HepG2 (cell line): ENCODE measurements at places on chromosomes 6 and 20.

DNA sequence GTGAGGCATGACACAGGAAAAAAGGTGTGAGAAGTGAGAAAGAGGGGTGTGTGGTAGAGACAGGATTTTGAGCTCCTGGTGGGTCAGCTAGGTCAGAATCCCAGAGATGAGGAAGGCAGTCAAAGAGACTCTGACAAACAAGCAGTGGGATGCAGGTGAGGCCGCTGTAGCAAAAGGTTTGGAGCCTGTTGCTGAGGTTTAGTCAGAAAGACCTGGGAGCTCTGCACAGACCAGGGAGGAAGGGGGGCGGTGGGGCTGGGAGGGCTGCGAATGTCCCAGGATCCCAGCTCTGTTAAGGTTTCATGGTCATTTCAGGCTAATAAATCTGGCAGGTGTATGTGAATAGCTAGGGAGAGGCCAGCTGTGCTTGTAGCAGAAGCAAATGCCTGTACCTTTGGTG, 373.9 kb upstream of the SYNCRIP start:
- H3K27me3 ChIP-seq = no peaks in the 10 kb centered on the region
- no peak for DNase-seq
- no peak overlapping the region for H3K4me3 ChIP-seq
- H3K4me1 ChIP-seq = no peaks in the 10 kb centered on the region

GRCh38 chr6:153804755-153805330, 234.2 kb upstream of the OPRM1 start:
- no peaks in the 10 kb centered on the region for H3K4me1 ChIP-seq
- DNase-seq = no peak
- no peak overlapping the region for H3K27ac ChIP-seq
- no peak overlapping the region for H3K4me3 ChIP-seq
- H3K36me3 ChIP-seq = no peaks in the 10 kb centered on the region
- H3K27me3 ChIP-seq = no peaks in the 10 kb centered on the region

GRCh38 chr6:82000551-82000950, 247.0 kb downstream of the IBTK start:
- H3K36me3 ChIP-seq = no peaks in the 10 kb centered on the region
- H3K4me1 ChIP-seq = peaks cover 23% of the 10 kb centered on the region
- no peak overlapping the region for H3K4me3 ChIP-seq
- DNase-seq = no peak
- H3K27ac ChIP-seq = no peak overlapping the region

- H3K4me1 ChIP-seq = no peaks in the 10 kb centered on the region
- no peak overlapping the region for H3K4me3 ChIP-seq
- H3K36me3 ChIP-seq = no peaks in the 10 kb centered on the region
- H3K27ac ChIP-seq = no peak overlapping the region
Observed at GRCh38 chr6:39170860-39171259, 55.9 kb upstream of the SAYSD1 start.

- DNase-seq = no peak
- no peaks in the 10 kb centered on the region for H3K36me3 ChIP-seq
- no peaks in the 10 kb centered on the region for H3K4me1 ChIP-seq
- H3K27ac ChIP-seq = no peak overlapping the region
Observed at GRCh38 chr6:150129616-150130505, 13.0 kb upstream of the PPP1R14C start.

DNA sequence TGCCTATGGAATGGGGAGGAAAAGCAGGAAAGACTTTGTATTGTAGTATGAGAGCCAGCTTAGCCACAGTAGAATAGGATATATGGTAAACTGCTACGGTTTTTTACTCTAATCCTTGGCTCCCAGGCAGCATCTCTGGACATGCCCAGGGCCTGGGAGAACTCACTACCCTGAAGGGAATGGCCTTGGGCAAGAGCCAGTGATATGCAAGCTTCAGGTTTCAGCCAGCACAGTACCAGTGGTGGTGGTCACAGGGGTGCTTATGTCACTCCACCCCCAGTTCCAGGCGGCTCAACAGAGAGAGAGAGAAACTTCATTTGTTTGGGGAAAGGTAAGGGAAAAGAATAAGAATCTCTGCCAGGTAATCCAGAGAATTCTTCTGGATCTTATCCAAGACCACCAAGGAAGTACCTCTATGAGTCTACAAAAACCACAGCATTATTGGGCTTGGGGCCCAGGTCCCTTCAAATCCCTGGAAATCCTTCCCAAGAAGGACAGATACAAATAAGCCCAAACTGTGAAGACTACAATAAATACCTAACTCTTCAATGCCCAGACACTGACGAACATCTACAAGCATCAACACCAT, 121.2 kb downstream of the THBS2 start:
- no peaks in the 10 kb centered on the region for H3K4me1 ChIP-seq
- H3K36me3 ChIP-seq = no peaks in the 10 kb centered on the region
- DNase-seq = no peak
- H3K27me3 ChIP-seq = no peaks in the 10 kb centered on the region; the same call in 1 of the 2 replicates
- H3K4me3 ChIP-seq = no peak overlapping the region
- H3K27ac ChIP-seq = no peak overlapping the region

DNA sequence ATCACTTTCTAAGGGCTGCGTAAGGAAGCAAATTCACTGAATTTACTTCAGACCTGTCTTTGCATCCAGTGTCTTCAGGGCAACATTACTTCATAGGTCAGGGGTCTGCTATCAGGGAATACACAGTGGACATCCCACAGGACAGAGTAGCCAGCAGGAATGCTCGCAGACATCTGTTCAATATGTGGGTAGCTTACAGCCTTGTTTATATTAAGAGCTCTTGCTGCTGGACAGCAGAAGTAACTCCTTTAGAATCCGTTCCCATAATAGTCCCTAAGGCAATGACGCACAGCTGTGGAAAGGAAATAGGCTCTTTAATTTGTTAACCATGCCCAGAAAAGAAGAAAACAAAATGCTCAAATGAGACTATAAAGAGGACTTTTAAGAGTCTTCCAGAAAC, 198.7 kb downstream of the MOXD1 start:
- no peaks in the 10 kb centered on the region for H3K27me3 ChIP-seq
- H3K4me3 ChIP-seq = no peak overlapping the region
- no peak overlapping the region for H3K27ac ChIP-seq
- no peaks in the 10 kb centered on the region for H3K4me1 ChIP-seq

- no peaks in the 10 kb centered on the region for H3K36me3 ChIP-seq
- DNase-seq = peak; percentile 96
- peak overlapping the region; percentile 81 for H3K27ac ChIP-seq
- H3K4me1 ChIP-seq = peaks cover 47% of the 10 kb centered on the region
Observed at GRCh38 chr6:53793318-53794136, 1.3 kb upstream of the LRRC1 start.

DNA sequence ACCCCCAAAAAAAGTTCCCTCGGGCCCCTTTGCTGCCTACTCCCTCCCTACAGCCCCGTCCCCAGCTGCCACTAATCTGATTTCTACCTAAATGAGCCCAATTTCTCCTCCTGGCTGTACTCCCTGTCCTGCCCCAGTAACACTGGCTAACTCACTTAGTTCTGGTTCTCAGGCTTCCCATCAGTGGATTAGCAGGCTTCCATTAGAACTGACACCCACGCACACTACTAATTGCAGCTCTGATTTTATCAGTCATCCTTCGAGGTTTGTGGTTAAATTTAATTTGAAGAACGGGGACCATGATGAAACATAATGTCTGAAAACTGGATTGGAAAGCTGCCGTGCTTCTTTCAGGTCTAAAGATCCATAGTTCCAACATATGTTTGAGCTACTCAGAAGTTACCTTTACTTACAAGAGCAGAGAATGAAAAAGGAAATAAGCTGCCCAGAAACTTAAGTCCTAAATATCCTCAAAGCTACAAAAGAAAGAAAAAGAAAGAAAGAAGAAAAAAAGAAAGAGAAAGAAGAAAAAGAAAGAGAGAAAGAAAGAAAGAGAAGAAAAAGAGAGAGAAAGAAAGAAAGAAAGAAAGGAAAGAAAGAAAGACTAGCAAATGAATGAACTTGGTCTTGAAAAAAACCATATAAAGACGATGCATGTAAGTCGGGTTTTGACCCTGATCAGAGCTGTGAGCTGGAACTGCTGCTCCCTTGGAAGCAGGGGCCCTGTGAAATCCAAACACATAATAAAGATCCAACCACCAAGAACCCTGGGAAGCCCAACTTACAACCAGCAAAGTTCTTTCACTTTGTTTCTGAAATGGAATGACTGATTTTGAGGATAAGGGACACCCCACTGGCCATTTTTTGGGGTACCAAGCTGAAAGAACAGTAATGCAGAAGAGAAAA, 51.7 kb downstream of the CNKSR3 start:
- peak overlapping the region; percentile 81 for H3K27ac ChIP-seq
- peaks cover 76% of the 10 kb centered on the region for H3K4me1 ChIP-seq
- no peak overlapping the region for H3K4me3 ChIP-seq
- no peaks in the 10 kb centered on the region; the same call in 2 of the 3 replicates for H3K36me3 ChIP-seq

DNA sequence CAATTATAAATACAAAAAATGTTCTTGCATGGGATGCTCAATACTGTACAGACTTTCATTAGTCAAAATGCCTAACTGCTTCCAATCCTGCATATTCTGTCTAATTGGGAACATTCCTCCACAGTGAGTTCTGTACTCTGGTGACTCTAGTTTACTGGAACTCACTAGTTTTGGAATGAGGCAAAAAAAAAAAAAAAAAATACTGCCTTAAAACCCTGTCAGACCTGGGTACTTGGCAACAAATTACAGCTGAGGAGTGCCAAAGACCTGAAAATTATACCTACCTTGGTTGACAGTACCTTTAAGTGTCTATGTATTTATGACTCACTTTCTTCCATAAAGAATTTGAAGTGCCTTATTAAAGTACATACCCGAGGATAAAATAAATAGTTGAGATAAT, 276.7 kb downstream of the FARS2 start:
- no peak overlapping the region for H3K27ac ChIP-seq
- H3K4me1 ChIP-seq = no peaks in the 10 kb centered on the region
- DNase-seq = no peak
- H3K36me3 ChIP-seq = no peaks in the 10 kb centered on the region; the same call in 1 of the 2 replicates
- no peaks in the 10 kb centered on the region for H3K27me3 ChIP-seq

- no peak for DNase-seq
- H3K4me3 ChIP-seq = no peak overlapping the region
- peaks cover 22% of the 10 kb centered on the region for H3K36me3 ChIP-seq
- H3K27ac ChIP-seq = no peak overlapping the region
Observed at GRCh38 chr20:25571817-25572216, 13.5 kb downstream of the NINL start.

DNA sequence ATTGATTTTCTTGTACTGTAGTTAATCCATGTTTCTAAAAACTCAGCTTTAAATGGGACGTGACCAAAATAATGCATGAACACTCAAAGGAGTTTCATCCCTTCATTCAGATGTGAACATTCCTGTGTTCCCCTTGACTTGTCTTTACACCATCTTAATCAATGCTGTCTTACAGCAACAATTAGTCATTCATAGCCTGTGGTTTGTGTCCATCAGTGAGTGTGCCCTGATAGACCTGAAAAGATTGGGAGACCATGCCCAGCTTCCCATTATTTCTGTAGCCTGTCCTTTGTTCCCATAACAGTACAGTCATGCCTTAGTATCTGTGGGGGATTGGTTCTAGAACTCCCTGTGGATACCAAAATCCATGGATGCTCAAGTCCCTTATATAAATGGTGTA, 23.9 kb downstream of the NT5E start:
- no peaks in the 10 kb centered on the region; the same call in 1 of the 2 replicates for H3K36me3 ChIP-seq
- H3K4me3 ChIP-seq = no peak overlapping the region
- no peaks in the 10 kb centered on the region for H3K27me3 ChIP-seq
- DNase-seq = no peak
- no peaks in the 10 kb centered on the region for H3K4me1 ChIP-seq
- H3K27ac ChIP-seq = no peak overlapping the region

DNA sequence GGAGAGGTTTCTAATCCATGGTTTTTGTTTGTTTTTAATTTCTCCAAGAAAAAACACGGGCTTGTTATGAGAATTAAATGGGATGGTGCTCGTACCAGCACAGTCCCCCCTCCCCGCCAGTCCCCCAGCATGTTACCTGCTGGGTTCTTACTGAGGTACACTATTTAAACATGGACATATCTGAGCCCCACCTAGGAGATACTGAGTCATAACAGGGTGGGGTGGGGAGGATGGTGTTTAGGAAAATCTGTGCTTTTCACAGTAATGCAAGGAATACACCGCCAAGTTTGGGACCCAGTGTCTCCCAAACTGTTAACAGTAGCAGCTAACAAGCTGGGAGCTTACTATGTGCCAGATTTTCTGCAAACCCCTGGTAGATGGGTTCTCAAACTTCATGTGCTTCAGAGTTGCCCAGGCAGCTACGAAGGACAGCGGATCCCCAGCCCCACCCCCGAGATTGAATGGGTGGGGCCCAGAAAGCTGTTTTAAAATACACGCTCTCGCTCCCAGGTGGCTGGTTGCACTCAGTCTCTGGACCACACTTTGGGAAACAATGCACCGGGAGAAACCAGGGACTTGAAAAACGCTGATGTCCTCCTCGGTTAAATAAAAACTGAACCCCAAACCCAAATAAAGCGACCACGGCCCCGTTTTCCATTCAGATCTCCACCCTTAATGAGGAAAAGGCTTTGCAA, 995 bp downstream of the ZFP64 start:
- peak overlapping the region; percentile 81 for H3K27ac ChIP-seq
- peaks cover 14% of the 10 kb centered on the region; the same call in 2 of the 3 replicates for H3K36me3 ChIP-seq

DNA sequence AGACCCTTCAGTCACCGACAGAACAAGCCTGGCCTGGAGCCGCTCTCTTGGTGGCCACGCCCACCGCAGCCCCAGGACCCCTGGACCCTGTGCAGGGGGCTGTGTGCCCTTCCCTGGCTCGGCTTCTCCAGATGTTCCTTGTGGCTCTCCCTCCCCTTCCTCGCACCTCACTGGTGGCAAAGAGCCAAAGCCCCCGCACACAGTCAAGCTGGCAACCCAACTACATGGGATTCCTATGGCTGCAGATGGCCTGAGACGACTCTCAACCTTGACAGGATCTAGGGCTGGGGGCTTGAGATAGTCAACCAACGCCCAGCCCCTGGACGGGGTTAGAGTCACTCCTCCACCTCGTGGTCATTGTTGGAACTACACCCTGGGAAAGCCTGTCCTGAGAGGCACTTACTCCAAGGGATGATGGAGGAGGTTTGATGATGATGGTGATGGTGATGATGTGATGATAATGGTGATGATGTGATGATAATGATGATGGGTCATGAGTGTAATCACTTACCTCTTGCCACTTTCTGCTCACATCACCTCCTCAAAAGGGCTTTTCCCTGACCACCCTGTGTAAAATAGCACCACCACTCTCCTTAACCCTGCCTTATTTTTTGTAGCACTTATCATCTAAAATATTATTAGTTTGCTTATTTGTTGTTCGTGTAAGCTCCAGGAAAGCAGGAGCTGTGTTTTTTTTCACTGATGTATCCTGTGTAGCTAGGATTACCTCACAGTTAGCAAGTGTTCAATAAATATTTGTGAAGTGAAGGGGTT, 278.4 kb downstream of the LRFN2 start:
- no peak overlapping the region for H3K4me3 ChIP-seq
- no peaks in the 10 kb centered on the region for H3K36me3 ChIP-seq
- peaks cover 25% of the 10 kb centered on the region; the same call in 2 of the 3 replicates for H3K27me3 ChIP-seq
- no peaks in the 10 kb centered on the region for H3K4me1 ChIP-seq

GRCh38 chr20:13028001-13028400, 19.2 kb downstream of the SPTLC3 start:
- no peak overlapping the region for H3K27ac ChIP-seq
- H3K27me3 ChIP-seq = no peaks in the 10 kb centered on the region
- H3K4me3 ChIP-seq = no peak overlapping the region
- H3K4me1 ChIP-seq = peaks cover 11% of the 10 kb centered on the region
- DNase-seq = no peak
